ELF-1 (cell line): ENCODE measurements at places on chromosomes 7 and 10.

GRCh38 chr10:112552593-112553110 is 105.6 kb downstream of the VTI1A start:
- no peak for DNase-seq

GRCh38 chr10:964988-965417 is 23.2 kb upstream of the GTPBP4 start:
- DNase-seq = no peak

GRCh38 chr7:23385140-23385539 is 85.2 kb downstream of the IGF2BP3 start:
- DNase-seq = no peak

- no peak for DNase-seq
Observed at GRCh38 chr7:80335511-80336231, 176.2 kb downstream of the GNAT3 start.

DNA sequence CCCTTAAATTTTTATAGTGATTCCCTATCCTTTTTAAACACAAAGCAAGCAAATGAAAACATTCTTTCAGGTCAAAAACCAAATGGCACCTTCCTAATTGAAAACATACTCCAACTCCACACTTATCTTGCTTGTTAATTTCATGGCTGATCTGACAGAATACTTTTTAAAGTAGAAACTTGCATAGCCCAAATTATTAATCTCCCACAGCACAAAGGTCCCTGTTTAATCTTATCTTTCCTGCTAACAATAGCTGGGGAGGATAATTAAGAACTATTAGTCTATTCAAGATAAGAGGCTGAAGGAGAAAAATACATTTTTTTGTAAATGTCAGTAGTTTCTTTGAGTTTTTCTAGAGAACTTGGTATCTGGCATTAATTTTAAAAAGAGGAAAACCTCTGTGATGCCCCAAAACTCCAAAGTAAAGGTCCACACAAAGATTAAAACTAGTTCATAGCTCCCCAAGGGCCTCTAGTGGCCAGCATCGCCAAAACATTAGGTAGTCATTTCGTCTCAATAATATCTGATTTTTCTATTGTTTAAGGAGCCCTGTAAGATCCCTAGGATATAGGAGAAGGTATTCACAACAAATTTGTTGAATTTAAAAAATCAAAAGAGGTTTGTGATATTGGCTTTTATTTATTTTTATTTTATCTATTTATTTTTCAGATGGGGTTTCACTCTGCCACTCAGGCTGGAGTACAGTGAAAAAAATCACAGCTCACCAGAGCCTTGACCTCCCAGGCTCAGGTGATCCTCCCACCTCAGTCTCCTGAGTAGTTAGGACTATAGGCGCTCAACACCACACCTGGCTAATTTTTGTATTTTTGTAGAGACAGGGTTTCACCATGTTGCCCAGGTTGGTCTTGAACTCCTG is 14.7 kb downstream of the CDNF start:
- peak; percentile 11 for DNase-seq

DNA sequence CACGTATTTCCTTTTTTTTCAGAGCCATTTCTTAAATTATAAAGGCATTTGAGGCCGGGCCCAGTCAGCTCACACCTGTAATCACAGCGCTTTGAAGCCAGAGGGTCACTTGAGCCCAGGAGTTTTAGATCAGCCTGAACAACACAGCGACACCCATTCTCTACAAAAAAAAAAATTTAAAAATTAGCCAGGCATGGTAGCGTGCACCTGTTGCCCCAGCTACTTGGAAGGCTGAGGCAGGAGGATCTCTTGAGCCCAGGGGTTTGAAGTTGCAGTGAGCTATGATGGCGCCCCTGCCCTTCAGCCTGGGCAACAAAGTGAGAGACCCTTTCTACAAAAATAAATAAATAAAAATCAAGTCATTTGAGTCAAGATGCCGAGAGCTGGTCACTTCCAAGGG is 3.0 kb downstream of the TMEM130 start:
- no peak for DNase-seq

GRCh38 chr10:113993489-113993991 is 50.1 kb upstream of the ADRB1 start:
- DNase-seq = no peak

- DNase-seq = no peak
Observed at GRCh38 chr7:30178748-30179436, 44.1 kb downstream of the MTURN start.

- no peak for DNase-seq
Observed at GRCh38 chr10:49629431-49629881, 15.6 kb downstream of the CHAT start.

DNA sequence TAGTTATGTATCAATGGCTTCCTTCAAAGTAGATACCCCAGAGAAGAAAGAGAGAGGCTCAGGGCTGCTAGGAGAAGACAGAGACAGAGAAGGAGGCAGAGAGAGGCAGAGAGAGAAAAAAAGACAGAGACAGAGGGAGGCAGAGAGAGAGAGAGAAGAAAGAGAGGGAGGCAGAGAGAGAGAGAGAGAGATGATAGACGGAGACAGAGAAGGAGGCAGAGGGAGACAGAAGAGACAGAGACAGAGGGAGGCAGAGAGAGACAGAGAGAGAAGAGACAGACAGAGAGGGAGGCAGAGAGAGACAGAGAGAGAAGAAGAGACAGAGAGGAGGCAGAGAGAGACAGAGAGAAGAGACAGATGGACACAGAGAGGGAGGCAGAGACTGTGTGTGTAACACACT is 187.9 kb downstream of the DNAJB6 start:
- no peak for DNase-seq

DNA sequence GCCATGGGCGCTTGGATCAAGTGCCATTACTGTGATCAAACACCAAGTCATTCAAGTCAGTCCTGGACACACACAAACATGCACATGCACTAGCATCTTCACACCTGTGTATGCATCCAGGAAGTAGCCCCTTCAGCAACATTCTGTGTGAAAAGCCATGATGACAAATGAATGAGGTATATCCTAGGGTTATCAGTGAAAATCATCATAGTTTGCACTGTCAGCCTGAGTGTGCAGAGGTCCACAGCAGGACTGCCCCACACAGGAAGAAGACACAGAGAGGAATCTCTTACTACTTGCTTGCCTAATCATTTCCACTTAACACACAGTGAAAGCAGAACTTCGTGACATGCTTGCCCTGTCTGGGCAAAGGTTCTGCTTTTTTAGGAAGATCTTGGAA is 184.0 kb upstream of the ADO start:
- no peak for DNase-seq

- DNase-seq = no peak
Observed at GRCh38 chr7:2193575-2194305, 39.0 kb downstream of the MAD1L1 start.

DNA sequence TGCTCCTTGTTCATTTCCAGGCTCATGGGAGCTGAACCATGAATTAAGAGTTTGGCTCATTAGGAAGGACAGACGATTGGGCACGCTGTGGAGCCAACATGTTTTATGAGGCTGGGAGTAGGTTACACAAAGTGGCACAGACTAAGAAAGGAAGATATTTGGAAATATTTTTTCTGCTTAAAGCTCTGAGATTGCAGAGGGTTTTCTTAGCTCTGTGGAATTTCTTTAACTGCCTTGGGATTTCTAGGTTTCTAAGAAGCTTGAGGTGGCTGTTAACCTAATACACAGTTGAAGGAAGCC is 344.6 kb downstream of the RNLS start:
- DNase-seq = no peak

DNA sequence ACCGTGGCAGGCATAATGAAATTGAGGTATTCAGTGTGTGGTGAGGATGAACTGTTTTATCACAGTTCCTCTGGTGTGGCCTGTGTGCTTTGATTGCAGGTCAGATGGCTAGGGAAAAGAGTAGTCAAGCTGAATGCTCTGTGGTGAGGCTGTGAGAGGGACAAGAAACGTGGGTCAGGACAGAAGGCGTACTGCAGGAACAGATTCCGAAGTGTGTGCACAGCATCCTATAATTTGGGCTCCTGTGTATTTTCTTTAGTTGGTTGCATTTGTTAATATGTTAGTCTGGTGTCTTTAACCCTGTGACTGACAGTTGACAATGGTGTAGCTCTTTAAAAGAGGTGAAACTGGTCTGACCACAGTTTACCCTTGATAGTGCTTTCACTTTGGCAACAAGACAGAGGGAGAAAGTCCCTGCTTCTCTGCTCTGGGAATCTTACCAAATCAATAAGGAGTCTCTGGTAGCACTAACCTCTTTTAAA is 76.5 kb downstream of the AUTS2 start:
- no peak for DNase-seq

GRCh38 chr10:7546385-7546967 is 120.3 kb downstream of the ITIH5 start:
- peak; percentile 27 for DNase-seq

GRCh38 chr10:11707624-11708350 is 34.4 kb upstream of the ECHDC3 start:
- DNase-seq = no peak

DNA sequence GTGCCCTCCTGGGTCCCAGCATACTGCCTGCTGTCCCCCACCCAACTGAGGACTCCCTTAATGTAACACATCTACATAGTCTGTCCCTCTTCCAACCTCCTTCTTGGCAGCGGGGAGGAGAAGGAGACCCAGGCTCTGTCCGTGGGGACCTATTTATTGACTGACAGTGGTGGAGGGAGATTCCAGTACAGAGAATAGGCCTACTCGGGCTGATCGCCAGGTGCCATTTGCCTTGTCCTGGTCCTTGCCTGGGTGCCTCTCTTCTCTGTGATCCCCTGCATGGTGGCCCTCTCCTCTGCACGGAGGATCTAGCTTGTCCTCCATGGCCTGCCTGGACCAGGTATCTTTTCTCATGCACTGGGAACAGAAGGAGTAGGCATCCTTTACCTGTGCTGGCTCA is 17.0 kb downstream of the GHRHR start:
- no peak for DNase-seq

DNA sequence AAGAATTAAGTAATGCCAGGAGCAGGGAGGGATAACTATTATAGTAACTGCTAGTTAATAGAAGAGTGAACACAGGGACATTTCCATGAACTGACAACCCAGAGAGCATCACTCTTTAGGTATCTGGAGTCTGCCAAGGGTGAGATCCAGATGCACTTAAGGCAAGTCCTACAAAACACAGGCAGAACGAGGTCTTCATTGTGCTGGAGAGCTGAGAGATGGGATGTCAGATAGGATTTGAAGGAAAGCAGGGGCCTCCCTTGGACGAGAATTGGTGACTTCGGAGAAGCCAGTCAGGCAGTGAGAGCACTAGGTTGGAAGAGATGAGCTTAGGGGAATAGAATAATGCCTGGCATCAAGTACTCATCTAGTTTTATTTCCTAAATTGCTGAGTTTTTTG is 684.5 kb downstream of the GATA3 start:
- DNase-seq = peak; percentile 71
